ENCODE measurements at places on chromosomes 13 and 19.

GRCh38 chr13:53250272-53250875, 221.8 kb downstream of the OLFM4 start:
- peak; percentile 42 for DNase-seq

DNA sequence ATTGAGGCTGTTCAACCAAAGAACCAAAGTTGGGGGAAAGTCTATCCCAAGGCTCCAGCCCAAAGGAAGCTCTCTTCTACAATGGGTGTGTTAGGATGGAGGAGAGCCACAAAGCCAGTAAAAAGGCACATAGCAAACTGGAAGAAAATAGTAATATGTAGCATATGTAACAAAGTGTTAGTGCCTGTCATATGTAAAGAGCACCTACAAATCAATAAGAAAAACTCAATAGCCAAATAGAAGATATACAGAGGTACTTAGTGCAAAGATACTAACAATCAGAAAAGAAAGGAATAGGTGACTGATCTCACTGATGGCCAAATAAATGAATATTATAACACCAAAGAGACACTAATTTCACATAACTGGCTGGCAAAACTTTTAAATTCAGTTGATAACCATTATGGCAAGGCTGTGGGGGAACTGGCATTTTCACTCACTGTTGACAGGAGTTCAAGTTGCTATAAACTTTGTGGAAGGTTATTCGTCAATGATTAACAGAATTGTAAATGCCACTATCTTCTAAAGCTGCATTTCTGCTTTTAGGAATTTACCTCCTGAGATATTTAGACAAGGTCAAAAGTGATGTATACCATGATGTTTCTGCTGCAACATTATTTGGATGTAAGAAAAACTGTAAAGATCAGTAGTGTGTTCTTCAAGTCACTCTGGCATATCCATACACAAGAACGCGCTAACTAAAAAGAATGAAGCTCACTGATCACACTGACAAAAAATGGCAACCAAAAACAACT, 110.8 kb downstream of the GNG7 start:
- DNase-seq = no peak

- DNase-seq = no peak
These were observed 1.2 kb upstream of the F10 start for GRCh38 chr13:113121183-113121927.

DNA sequence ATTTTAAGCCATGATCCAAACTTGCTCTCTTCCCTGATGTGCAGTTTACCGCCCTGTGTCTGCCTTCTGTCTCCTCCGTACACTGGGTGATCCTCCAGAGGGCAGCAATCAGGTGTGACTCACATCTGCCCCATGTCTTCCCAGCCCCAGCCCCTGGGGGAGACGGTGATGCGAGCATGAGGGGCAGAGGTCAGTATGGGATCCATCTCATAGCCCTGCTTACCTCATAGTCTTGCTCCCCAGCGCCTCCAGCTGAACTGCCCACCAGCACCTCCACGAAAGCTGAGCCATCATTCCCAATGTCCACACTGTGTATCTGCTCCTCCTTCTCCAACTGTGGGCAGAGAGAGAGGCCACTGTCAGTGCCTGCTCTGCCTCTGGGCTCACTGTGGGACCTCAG, 14.6 kb downstream of the XRCC1 start:
- DNase-seq = no peak

DNA sequence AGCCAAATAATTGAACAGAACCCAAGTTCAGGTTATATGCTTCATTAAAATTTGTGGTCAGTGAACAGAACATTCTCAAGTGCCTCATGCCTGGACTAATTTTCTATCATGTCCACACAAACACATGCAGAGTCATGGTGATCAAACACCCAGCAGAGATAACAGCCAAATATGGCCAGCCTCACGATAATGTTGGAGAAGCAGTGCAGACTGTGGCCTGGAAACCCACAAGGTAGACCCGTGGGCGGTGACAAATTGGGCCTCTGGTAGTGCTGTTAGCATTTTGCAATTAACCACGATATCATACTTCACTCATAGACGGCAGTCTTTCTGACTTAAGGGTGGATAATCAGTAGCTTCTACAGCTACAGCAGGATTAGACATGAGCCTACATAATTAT, 35.0 kb upstream of the VWA8 start:
- DNase-seq = no peak

GRCh38 chr19:920051-920864, 3.1 kb downstream of the KISS1R start:
- peak; percentile 70 for DNase-seq

GRCh38 chr13:105047676-105048295, 1487.7 kb downstream of the EFNB2 start:
- DNase-seq = no peak

GRCh38 chr13:18964942-18965341, 216.7 kb downstream of the TUBA3C start:
- DNase-seq = no peak

GRCh38 chr13:93101226-93101734, 125.3 kb upstream of the GPC6 start:
- no peak for DNase-seq

GRCh38 chr13:76812206-76812897, 73.9 kb downstream of the KCTD12 start:
- DNase-seq = no peak

DNA sequence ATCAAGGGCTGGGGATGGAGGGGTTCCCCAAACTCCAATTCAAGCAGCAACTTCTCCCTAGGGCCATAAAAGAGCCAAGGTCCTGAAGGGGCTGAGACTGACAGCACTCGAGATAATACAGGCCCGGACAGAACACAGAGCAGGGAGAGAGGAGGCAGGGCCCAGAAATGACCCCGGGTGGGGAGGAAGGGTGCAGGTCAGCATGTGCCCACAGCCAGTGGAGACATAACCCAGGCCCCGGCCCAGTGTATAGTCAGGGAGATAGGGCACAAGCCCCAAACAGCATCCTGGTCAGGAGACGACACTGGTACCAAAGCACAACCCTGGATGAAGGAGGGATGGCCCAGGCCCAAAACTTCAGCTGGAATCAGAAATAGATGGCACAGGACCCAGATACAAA, 28.6 kb upstream of the ATP1A3 start:
- DNase-seq = no peak

- peak; percentile 60 for DNase-seq
These were observed 25.7 kb downstream of the CCNE1 start for GRCh38 chr19:29837448-29837981.

GRCh38 chr19:17610384-17610783, 54.9 kb downstream of the COLGALT1 start:
- DNase-seq = peak; percentile 5

DNA sequence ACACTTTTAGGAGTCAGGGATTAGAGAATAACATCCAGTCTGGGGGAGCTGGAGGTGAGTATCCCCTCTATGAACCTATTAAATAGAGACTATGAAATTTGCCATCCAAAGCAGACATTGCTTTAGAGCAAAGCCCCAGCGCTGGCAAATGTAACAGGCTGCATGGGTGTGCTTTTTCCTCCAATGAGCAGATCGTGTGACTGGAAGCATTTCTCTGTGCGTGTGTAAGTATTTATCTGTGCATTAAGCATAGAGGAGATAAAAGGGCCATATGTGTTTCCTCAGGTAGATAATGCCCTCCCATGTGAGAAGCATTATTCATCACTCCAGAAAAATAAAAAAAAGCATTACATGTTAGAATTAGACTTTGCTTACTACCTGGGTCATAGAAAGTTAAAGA, 924 bp downstream of the TNFSF13B start:
- DNase-seq = no peak

All from CD4-positive, alpha-beta T cell treated with Interleukin-4 for 4 hours (primary cell).